ENCODE measurements at places on chromosomes 16 and 17.

- DNase-seq = no peak
Measured at GRCh38 chr16:88599092-88599733, 29.0 kb downstream of the ZC3H18 start.

DNA sequence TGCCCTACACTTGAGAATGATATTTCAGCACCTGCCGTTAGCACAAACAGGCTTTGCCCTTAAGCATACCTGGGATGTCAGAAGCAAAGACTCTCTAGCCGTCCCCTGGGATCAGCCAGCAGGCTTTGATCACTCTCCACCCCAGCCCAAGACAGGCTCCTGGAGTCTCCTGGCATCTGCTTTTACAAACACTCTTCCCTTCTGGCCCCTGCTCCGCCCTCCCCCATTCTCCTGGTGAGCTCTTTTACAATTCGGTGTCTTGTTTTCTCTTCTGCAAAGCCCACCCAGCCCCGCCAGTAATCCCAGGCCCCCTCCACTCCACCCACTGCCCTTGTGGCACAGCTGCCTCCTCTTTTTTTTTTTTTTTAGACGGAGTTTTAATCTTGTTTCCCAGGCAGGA is 50.4 kb downstream of the KATNIP start:
- no peak for DNase-seq

DNA sequence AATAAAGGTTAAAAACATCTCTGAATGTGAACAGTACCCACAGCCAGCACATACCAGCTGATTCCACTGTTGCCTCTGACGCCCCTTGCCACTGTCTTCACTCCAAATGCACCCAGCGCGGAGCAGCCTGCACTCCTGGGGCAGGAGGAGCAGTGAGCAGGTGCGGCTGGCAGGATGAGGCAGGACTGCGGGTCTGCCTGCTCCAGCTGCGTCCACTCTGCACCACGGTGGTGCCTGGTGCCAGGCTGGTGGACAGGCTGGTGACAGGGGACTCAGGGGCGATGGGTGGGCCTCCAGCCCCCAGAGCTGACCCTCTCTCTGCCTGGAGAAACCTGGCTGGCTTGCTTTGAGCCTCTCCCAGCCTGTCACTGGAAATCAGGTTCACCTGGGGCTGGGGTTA is 9.4 kb downstream of the RAB40B start:
- DNase-seq = no peak

GRCh38 chr16:83403761-83404160 is 404.0 kb upstream of the HSBP1 start:
- DNase-seq = peak; percentile 81

GRCh38 chr16:1535391-1536291 is 2.2 kb downstream of the TMEM204 start:
- peak; percentile 51 for DNase-seq

- no peak for DNase-seq
Measured at GRCh38 chr16:7211781-7212180, 120.9 kb upstream of the RBFOX1 start.

DNA sequence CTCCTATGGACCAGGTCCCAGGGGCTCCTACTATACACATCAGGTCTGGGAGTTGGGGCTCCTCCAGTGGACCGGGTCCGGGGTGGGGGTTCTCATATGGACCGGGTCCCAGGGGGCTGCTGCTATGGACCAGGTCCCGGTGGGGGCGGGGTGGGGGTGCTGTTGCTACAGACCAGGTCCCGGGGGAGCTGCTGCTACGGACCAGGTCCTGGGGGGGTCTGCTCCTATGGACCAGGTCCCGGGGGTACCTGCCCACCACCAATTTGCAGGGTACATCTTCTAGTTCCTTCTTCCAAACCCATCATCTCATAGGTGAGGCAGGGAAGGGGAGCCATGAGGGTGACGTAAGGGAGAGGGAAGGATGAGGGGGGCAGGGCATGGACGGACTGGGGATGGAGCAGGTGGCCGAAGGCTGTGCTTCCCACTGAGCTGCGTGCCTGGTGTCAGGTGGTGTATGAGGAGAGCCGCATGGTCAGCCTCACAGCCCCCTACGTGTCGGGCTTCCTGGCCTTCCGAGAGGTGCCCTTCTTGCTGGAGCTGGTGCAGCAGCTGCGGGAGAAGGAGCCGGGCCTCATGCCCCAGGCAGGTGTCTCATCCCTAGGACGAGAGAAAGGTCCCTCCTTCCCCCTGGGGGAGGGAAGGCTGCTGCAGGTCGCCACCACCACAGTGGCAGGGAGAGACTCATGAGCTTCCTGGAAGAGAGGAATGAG is 6.6 kb downstream of the ENDOV start:
- no peak for DNase-seq

- DNase-seq = no peak
Measured at GRCh38 chr17:29674281-29674680, 51.6 kb upstream of the CORO6 start.
